ENCODE measurements at places on chromosomes 2 and 18.

- DNase-seq: no peak
Measured at GRCh38 chr2:15325296-15325695, 235.8 kb downstream of the NBAS start.

DNA sequence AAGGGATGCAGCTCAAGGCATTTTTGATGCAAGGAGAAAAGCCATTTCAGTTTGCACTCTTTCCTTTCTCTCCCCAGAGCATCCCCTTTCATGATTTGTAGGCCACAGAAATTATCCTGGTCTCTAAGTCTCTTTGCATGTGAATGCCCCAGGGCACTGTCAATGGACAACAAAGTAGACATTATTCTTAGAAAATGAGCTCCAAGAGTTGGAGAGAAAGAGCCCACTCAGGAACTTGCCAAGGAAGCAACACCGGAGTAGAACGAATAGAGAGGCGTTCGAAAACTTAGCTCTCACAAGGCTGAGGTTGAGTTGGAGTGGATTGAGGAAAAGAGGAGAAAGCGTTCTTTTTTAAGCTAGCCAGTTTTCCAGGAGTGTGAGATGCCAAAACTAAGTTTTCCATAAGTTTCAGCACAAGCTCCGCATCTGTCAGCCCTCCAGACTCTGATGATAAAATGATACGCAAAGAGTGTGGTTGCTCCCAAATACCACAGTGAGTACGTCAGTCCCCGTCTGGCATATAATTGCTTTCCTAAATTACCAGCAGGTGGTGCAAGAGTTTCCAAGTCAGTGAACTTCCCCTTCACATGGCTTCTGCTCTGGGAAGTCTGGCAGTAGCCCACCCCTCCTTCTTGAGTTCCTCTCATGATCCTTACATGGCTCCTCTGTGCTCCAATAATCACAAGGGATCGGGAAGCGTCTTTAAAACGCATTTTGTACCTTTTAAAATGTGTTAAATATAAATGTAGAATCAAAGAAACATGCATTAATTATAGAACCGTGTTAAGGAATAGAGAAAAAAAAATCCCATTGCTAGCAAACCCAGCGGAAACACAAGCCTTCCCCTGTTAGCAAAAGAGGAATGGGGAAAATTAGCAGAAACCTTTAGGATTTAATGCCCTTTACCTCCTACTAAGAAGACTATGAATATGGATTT is 1060.6 kb upstream of the FANCL start:
- no peak for DNase-seq

DNA sequence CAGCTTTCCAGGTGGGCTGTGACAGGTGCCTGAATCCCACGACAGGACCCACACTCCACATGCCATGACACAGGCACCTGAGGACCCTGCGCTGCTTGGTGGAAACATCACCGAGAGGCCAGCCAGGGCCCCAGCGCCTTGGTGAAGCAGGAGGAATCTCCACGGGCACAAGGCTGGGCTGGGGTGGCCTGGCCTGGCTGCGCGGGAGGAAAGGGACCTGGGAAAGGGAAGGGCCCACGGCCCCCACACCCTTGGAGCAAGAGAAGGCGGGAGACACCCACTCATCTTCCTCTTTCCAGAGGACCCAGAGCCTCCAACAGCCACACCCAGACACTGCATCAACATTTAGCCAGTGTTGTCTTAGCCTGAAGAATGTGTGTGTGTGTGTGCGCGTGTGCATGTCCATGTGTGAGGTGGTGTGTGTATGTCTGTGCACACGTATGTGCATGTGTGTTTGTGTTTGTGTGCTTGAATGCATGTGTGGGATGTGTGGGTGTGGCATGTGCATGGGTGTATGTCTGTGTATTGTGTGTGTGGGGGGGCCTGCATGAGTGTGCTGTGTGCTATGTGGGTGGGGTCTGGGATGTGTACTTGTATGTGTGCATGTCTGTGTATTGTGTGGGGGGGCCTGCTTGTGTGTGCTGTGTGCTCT is 6.3 kb upstream of the OTOS start:
- no peak for DNase-seq

DNA sequence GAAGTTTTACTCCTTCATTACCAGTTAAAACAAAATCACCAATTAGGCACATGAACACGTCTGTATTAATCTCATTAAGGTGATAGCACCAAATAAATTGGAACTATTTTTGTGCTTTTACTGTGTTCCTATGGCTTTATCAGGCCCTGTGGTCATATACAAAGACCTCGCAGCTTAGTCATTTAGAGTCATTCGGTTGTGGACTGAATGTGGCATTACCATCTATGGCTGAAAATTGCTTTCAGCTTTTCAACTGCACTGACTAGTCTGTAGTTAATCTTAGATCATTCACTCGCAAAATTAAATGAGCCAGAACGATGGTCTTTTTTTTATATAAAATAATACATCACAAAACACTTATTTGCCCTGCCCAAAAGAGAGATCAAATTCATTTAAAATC is 601.7 kb downstream of the NR4A2 start:
- DNase-seq: no peak

DNA sequence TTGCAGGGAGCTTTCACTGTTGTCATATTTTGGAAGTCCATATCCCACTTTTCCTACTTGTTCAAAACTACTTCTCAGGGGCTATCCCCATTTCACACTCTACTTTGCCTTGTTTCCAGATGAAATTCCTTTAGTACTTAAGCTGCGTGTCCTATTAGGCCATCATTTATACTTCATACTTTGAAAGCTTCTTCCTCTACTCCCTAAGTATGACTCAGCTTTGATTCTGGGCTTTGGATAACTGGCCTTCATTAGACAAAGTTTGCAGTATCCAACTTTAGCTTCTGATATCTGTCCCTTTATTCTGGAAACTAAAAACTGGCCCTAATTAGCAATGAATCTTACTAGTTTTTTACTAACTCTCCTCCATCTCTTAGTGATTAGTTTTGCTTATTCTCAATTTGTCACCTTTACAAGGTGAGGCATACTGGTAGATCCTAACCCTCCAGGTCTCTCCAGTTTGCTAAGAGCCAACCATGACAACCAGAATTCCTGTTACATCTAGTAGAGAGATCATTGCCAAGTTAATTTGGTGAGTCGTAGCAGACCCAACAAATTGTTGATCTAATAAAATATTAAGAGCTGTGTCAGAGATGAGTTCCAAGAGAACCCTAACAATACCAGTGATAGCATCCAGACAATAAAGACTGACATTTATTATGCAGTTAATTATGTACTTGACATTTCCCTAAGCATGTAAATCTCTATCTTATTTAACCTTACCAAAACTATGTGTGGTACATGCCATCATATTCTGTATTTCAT is 31.2 kb upstream of the ITGAV start:
- DNase-seq: no peak

DNA sequence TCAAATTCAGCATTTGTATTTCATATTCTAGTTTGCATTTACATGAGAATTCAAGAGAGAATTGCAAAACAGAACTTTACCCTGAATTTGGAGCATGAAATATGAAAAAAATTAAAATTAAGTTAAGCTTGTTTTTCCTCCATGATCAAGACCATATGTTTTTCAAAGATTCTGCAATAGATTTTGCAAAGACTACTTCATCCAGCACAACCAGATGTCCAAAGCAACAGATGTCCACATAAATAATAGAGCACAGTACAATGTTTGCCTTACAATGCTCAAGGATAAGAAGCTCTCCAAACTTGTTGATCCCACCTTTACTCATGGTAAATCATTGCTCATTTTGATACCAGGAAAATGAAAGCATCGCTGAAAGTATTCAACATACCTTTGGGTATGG is 25.6 kb downstream of the FAP start:
- DNase-seq: no peak

GRCh38 chr18:36650266-36650665 is 178.5 kb downstream of the TPGS2 start:
- DNase-seq: no peak

DNA sequence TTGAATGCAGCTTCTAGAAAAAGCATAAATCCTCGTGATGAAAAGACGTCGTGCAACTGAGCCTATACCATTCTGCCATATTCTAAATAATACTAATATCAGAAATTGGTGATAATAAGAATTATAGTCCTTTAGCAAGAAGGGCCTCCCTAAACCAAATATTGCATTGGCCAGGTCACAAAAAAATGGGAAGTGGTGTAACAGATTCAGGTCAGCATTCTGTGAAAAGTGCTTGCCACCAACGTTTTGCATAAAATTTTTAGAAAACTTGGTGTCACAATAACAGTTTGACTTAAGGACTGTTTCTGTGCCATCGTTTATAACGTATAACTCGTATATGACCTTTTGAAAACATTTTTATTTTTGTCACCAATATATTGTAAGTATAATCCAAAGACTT is 603.6 kb downstream of the CPS1 start:
- no peak for DNase-seq

Data from central memory CD4-positive, alpha-beta T cell (primary cell).